ENCODE measurements at places on chromosomes 7 and 10. TPM values are rescaled to one million over a fixed set of nuclear protein-coding genes. Genes with fewer than 3 reads are reported as not detected.
A peak's percentile ranks its signal among the peaks of the same experiment; 100 is the strongest.

DNA sequence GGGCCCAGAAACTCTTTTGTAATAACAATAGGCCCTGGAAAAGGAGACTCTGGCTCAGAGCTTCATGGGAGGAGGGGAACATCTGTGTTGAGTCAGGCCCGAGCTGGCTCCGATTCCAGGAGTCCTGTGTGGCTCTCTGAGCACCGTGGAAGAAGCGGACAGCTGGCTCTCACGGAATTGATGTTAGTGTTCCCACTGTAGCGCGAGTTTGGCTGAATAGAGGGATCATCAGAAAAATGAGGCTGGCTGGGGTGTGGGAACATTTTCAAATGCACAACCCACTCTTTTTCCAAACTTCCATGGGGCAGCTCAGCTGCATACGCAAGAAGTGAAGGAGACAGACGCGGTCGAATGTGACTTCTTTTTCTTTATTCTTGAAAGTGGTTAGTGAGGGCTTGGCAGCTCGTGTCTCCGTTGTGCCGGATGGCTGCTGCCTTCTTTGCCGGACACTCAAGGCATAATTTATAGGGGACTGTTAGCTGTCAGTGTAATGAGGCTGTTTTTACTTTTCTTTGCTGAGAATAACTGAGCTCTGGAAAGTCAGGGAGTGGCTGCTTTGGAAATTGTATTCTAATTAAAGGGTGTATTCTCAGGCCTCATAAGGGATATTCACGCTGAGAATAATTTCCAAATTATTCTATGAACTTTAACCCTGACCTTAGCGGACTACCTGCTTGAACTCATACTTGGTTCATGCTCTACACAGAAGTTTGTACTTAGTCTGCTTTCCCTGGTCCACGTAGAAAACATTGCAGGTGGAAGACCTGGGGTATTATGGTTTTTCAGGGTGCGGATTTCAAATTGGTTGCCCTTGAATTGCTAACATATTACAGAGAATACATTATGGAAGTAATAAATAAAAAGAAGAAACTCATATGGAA is 23.1 kb downstream of the MDFIC start:
- peak; percentile 86 for DNase-seq

- no peak for DNase-seq
Measured at GRCh38 chr7:102040569-102040968, 223.1 kb downstream of the CUX1 start.

- no peak for DNase-seq
Measured at GRCh38 chr7:98621573-98622482, 4.7 kb downstream of the NPTX2 start.

GRCh38 chr7:49670991-49671390 is 102.4 kb upstream of the VWC2 start:
- DNase-seq: no peak

DNA sequence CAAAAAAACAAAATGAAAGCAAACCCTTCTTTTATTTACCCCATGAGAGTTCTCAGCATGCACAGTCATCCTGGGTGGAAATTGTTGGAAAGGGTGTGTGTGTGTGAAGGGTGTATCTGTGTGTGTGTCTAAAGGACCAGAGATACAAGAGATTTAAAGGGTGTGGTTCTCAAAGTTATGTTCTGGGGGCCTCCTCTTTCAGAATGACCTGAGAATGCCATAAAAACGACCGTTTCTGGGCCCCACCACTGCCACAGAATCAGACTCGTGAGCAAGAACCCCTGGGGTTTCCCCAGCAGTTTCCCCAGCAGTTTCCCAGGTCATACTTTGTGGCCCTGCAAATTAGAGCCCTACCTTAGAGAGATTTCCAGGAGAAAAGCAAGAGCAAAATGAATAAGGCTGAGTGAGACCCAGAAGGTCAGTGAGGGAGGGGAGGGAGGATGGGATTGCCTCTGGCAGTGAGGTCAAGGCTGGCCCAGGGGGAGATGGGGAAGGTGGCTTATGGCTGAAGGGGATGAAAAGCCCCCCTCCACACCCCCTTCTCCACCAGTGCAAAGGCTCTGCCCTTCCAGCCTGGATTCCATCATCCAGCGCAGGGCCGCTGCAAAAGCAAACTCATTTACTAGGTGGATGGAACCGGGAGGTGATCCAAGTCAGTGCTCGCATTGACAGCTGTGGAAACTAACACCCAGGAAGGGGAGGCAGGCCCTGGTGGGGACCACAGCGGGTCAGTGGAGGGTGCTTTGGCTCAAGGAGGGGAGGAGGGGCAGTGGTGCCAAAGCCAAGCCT is 10.2 kb downstream of the PYROXD2 start:
- no peak for DNase-seq

GRCh38 chr10:52956861-52957260 is 184.3 kb upstream of the MBL2 start:
- no peak for DNase-seq

GRCh38 chr10:21280971-21281572 is 244.4 kb downstream of the SKIDA1 start:
- no peak for DNase-seq

DNA sequence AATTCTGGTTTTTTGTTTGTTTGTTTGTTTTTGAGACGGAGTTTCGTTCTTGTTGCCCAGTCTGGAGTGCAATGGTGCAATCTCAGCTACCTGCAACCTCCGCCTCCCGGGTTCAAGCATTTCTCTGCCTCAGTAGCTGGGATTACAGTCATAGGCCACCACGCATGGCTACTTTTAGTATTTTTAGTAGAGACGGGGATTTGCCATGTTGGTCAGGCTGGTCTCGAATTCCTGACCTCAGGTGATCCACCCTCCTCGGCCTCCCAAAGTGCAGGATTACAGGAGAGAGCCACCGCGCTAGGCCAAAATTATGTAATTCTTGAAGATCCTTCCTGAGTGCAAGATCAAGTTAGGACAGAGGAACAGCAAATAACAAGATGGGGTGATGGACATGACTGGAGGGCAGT is 719 bp downstream of the ZNF33B start:
- no peak for DNase-seq

DNA sequence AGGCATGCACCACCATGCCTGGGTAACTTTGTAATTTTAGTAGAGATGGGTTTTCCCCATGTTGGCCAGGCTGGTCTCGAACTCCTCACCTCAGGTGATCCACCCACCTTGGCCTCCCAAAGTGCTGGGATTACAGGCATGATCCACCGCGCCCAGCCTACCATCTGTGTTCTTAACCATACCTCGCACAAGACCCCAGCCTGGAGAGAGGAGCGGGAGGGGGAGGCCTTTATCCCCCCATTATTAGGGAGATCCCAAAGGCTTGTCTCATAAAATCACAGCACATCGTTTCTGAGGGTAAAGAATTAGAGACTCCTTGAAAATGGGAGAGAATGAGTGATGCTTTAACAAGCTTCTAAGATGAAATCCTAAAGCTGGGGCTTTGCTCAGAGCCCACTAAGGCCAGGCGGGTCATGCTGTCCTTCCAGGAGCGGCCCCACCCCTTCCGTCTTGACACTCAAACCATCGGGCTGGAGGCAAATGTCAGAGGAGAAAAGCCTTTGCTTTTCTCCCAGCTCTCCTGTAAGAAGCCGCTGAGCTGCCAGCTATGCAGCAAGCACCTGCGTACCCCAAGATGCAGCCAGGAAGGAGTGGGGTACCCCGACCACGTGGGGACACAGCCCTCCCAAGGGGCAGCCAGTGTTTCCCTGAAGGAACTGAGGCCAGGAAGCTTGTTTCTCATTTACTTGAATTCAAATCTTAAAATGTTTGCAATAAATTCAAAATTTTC is 339.7 kb downstream of the PTPRN2 start:
- DNase-seq: no peak

- DNase-seq: no peak
Measured at GRCh38 chr7:157037635-157038034, 27.2 kb upstream of the MNX1 start.

GRCh38 chr10:29701306-29701705 is 66.5 kb upstream of the SVIL start:
- no peak for DNase-seq

- no peak for DNase-seq
Measured at GRCh38 chr10:130924138-130924819, 387.2 kb downstream of the TCERG1L start.

Gene BMI1
- 36.0 TPM for total RNA-seq

Gene CARD11
- total RNA-seq: 0.22 TPM

Gene HOXA6
- total RNA-seq: not detected

Gene FAM131B
- 0.51 TPM for total RNA-seq

Gene PLCE1
- total RNA-seq: 23.4 TPM

Gene CDC14C
- total RNA-seq: not detected

Gene CDHR3
- 0.58 TPM for total RNA-seq

Gene OAT
- 47.8 TPM for total RNA-seq
